ENCODE measurements at places on chromosomes 2 and 18. TPM values are rescaled to one million over a fixed set of nuclear protein-coding genes. Genes with fewer than 3 reads are reported as not detected.

ABCA12 gene
- total RNA-seq: 0.07 TPM

ST6GAL2 gene
- total RNA-seq: 0.07 TPM

FASTKD2 gene
- total RNA-seq: 39.7 TPM

GLI2 gene
- 10.0 TPM for total RNA-seq

EVX2 gene
- not detected for total RNA-seq

ANKRD30BL gene
- not detected for total RNA-seq

PFN4 gene
- total RNA-seq: 0.17 TPM

INPP5D gene
- 0.59 TPM for total RNA-seq

RAB31 gene
- total RNA-seq: 55.3 TPM

REG3A gene
- total RNA-seq: not detected

METTL8 gene
- 15.3 TPM for total RNA-seq

ZRANB3 gene
- total RNA-seq: 6.3 TPM

ACMSD gene
- not detected for total RNA-seq
